AML-193 (cell line): ENCODE measurements at places on chromosomes 6 and 20.

- DNase-seq, result no peak
Observed at GRCh38 chr6:40805336-40805735, 218.2 kb upstream of the LRFN2 start.

- DNase-seq, result no peak
Observed at GRCh38 chr6:159107451-159108260, 61.5 kb upstream of the FNDC1 start.

DNA sequence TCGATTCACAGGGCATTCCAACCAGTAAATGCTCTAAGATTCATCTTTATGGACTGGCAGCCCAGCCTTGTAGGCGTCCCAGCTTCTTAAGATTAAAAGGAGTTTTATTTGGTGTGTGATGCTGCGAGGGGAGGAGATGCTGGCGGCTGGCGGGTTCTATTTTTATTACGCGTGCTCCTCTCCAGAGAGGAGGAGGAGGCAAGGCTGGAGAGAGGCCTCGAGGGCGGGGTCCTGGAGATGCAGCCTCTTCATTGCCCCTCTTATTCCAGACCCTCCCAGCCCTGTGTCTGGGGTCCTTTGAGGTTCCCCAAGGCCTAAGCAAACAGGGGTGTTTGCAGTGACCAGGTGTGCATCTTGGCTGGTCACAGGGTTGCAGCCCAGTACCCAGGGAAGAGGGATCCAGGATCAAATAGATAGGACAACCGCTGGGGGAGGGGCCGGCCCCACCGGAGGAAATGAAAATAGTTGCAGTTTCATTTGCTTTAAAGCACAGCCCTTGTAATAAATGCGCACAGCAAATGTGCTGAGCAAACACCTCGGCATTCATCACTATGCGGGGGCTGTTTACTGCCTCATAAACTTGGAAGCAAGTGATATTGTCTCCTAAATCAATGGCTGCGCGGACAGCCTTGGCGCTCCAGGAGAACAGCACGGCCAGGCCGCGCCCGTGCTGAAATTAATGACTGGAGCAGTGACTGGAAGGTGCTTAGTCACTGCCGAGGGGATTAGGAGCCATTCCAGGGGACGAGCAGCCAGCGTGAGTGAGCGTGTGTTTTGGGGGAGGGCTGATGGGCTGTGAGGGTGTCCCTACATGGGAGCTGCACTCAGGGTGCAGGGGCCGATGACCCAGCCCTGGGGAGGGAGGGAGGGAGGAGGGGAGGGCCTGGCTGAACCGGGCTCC is 83.0 kb downstream of the TMEM242 start:
- DNase-seq, result no peak

DNA sequence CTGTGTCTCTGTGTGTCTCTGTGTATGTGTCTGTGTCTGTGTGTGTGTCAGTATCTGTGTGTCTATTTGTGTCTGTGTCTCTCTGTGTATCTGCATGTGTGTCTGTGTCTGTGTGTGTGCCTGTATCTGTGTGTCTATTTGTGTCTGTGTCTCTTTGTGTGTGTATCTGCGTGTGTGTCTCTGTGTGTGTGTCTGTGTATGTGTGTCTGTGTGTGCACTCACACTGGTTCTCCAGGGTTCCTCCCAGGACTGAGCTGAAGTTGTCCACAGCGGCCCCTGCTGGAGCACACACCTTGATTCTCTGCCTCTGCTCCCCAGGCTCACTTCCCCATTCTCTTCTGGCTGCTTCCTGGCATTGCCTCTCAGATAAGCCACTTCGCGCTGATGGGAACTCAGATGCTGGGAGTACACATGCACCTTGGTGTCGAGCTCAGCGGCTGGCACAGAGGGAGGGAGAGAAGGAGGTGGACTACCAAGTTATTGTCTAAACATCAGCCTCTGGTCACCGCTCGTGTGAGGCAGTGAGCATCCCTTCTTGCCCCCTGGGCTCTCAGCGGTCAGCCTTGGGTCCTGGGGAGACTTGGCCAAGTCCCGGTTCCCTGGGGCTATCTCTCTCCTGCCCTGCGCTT is 104.9 kb upstream of the NXT1 start:
- peak; percentile 86 for DNase-seq

DNA sequence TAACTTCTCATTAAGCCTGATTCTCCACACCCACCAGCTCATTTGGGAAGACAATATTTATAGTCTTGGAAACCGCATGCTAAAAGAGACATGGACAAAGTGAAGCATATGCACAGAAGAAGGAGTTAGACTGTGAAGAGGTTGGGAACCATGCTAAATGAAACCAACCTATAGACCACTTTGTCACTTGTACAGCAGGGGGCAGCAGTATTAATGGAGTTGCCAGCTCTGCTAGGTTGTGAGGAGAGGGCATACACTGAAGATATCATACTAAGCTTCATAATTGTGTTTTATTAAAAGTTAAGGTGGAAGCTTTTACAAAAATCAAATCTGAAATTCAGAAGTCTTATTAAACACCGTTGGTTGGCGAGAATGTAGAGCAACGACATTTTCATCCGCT is 38.3 kb upstream of the HMGCLL1 start:
- peak; percentile 66 for DNase-seq

- no peak for DNase-seq
Observed at GRCh38 chr6:125942672-125943527, 13.7 kb upstream of the HINT3 start.

DNA sequence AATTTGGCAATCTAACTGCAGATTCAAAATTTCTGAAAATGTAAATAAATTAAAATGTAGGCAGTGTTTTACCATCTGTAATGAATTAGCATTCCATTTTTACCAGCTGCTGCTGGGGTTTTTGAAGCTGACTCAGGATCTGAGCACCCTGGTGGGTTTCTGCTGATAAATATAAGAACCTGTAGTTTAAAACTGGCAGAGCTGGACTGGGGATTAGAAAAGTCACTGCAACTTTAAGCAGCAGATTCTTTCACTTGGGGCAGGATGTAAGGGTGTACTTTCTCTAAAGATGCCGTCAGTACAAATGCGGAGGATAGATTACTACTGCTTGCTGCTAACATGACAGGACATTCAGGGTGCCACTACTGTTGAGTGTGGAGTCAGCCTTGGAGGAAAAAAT is 341.8 kb downstream of the CDKAL1 start:
- DNase-seq, result no peak
